ENCODE measurements at places on chromosomes 12 and 14.

DNA sequence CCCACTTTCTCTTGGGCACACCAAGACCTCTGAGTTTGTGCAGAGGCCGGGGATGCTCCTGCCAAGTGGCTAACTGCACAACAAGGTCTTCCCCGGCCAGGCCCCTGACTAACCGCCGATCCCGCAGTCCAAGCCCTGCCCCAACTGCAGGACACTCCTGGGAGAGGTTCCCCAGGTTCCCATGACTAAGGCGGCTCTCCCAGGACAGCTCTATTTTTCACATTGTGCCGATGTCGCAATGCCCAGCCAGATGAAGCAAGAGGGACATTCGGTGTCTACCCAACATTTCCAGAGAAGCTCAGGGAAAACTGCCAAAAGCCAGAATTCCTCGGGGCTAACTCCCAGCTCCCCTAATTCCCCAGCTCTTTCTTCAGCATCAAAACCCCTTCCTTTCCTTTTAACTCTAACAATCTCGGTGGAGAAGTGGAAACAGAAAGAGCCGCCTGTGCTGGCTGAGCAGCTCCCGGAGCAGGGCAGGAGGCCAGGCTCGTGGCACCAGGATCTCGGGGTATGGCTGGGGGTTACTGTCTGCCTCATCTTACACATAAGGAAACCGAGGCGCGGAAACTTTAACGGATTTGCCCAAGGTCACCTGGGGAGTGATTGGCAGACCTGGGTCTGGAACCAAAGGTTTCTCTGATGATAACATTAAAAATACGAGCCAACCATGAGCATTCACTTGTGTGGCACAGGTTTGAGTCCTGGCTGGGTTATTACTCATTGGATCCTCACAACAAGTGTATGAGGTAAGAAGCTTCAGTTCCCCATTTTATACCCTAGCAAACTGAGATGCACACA lies 318.2 kb downstream of the BCL11B start:
- no peak for DNase-seq

- no peak for DNase-seq
Measured at GRCh38 chr14:67734675-67735074, 33.0 kb downstream of the RDH12 start.

- DNase-seq, result no peak
Measured at GRCh38 chr12:122990961-122991622, 10.6 kb downstream of the ARL6IP4 start.

- DNase-seq, result no peak
Measured at GRCh38 chr12:103844305-103844704, 3.3 kb upstream of the NT5DC3 start.

GRCh38 chr12:57224973-57225679 lies 4.4 kb upstream of the SHMT2 start:
- no peak for DNase-seq

GRCh38 chr14:50808053-50808452 lies 22.9 kb downstream of the NIN start:
- DNase-seq, result no peak

- no peak for DNase-seq
Measured at GRCh38 chr14:70789361-70789760, 20.0 kb downstream of the MAP3K9 start.

- peak; percentile 66 for DNase-seq
Measured at GRCh38 chr12:57093415-57094207, 4.7 kb downstream of the NAB2 start.

GRCh38 chr12:49331380-49332222 lies 5.4 kb downstream of the C1QL4 start:
- no peak for DNase-seq

DNA sequence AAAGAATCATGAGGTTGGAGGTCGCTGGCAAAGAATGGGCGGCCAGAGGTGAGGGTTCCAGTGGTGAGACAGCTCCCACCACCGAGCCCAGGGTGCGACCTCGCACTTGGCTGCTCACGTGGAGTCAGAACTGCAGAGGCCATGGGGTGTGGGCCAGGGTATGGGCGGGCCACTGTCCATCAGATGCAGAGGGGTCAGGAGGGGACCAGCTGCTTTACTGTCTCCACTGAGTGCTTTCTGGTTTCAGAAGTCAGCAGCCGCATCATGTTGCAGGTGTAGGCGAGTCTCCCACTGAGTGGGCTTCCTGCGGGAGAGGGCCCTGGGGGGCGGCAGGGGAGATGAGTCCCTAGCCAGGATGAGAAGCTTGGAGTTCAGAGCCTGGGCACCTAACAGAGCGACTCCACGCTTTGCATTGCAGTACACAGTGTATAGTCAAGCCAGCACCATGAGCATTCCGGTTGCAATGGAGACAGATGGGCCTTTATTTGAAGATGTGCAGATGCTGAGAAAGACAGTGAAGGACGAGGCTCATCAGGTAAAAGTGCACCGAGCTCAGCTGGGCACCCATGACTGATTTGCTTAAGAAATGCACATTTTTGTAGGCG lies 46.9 kb upstream of the DYNC1H1 start:
- no peak for DNase-seq

GRCh38 chr12:3135522-3136461 lies 58.6 kb downstream of the TSPAN9 start:
- peak; percentile 9 for DNase-seq

DNA sequence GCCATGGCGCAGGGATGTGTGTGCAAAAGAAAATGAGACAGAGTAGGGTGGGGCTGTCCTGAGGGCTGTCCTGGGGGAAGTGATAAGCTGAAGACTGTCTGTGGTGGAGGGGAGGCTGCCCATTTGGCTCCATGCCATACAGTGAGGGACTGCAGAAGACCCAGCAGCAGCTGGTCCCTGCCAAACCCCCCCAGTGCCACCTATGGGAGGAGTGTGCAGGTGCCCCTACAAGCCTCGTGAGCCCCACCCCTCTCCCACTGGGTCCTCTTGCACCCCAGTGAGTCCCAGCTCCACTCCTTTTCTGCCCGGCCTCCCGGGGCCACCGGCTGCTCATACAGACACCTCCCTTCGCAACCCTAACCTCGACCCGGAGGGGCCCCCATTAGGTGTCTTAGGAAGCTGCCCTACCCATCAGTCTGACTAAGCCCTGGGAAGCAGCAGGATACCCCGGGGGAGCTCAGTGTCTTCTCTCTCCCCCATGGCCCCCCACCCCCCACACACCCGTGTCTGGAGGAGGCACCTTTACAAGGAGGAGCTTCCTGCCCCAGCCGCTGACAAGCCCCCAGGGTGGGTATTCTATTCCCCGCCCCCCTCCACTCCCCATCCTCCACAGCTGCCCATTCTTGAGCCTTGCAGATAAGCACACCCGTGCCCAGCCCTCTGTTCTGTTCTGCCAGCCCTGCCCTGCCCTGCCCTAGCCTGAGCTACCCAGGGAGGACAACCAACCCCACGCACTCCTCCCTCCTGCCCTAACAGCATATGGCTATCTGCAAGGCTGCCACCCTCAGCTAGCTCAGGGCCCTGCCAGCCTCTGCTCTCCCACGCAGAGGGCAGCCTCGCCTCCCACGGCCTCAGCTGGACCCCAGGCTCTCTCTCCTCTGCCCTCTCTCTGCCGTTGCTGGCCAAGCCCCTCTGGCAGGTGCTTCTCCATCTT lies 41.9 kb downstream of the SLC6A12 start:
- DNase-seq, result no peak

GRCh38 chr12:6376870-6377666 lies 1.7 kb upstream of the SCNN1A start:
- DNase-seq, result no peak

DNA sequence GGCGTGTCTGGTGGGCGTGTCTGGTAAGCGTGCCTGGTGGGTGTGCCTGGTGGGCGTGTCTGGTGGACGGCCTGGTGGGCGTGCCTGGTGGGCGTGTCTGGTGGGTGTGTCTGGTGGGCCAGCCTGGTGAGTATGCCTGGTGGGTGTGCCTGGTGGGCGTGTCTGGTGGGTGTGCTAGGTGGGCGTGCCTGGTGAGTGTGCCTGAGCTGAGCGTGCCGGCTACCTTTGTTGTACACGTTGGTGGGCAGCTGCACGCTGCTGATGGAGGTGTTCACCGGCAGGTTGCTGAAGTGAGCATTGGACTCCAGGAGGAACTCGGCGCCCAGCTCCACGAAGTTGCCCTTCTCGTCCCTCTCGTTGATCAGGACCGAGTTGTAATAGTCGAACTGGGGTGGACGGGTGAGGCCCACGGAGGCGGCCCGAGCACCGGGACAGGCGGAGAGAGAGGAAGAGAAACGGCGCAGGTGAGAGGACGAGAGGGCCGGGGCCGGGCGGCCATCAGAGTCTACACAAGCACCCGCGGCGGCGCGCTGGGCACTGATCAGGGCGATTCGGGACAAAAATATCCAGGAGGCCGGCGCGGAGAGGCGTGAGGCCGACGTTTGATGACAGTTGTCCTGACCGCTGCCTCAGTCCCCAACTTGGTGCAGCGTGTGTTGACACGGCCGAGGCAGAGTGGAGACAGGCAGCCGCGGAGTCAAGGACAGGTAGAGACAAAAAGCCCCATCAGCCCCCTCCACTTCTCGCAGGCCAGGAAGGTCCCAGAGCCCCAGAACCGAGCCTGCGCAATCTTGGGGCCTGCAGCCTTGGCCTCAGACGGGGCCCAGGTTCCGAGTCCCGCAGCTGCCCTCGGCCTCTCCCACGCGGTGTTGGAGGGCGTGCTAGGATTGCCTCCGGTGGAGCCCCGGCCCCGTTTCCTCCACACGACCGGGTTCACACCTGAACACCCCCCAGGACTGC lies 10.5 kb downstream of the CACNA2D4 start:
- peak; percentile 17 for DNase-seq

DNA sequence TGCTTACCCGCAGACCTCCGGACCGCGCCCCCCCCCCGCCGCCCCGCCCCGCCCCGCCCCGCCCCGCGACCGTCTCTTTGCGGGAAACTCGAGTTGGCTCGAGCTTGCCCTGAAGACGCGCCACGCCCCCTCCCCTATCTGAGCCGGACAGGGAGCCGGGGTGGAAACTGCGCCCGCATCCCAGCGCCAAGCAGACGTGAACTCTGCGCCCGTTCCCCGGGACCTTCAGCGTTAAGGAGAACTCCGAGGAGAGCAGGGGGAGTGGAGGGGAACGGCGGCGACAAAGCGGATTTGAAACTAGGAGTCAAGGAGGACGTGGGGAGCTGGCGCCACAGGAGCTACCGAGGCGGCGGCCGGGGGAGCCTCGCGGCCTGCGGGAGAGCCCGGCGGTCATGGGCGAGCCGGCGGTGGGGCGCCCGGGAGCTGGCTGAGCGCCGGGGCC lies at the start of gene KCNK13:
Gene KCNK13, plus strand, starts transcription at position 310 of the 442 bp plus-strand sequence. CDS start 212 bp downstream, outside the sequence.
- DNase-seq, result no peak

DNA sequence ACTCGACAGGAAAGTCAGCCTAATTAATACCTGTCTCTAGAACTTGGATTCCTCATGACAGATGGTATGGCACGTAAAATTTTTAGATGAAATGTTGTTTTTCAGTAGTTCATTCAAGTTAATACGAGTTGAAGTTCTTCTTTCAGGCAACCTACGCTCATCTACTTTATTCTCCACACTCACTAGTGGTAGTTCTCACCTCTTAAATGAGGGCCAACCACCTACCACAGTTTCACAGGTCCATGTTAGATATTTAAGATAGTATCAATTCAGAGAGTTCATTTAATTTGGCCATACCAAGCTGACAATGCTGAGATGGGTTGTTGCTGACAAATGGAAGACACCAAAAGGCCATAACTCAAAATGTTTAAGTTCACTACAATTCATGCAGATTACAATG lies 50.6 kb downstream of the NIN start:
- DNase-seq, result no peak

- no peak for DNase-seq
Measured at GRCh38 chr14:77979171-77979570, 179.3 kb downstream of the ADCK1 start.

DNA sequence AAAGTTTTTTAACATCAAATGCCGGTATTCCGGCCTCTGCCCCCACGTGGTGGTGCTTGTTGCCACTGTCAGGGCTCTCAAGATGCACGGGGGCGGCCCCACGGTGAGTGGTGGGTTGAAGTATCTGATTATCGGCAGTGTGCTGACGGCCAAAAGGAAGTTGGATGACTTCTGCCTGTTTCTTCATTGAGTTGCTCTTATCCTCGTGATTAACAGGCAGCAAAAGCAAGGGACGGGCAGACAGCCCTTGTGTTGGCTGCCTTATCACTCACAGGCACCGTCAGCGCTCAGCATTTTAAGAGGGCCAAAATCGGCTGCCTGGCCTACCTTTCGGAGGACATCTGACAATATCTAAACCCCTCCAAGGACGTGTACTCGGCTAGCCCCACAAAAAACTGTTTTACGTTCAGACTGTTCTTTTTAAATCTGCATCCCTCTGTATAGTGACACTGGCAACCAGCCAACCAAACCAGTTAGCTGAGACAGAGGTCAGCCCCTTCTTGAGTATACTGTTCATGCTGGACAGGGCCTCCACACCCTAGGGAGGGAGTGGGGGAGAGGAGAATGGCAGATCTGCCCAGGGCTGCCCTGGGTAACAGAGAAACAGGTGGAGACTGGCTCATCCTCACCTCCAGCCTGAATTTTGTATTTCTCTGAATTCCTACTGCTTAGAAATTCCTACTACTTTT lies 22.9 kb upstream of the AKAP5 start:
- no peak for DNase-seq

GRCh38 chr12:103928682-103929045 lies 1.5 kb upstream of the HSP90B1 start:
- no peak for DNase-seq

DNA sequence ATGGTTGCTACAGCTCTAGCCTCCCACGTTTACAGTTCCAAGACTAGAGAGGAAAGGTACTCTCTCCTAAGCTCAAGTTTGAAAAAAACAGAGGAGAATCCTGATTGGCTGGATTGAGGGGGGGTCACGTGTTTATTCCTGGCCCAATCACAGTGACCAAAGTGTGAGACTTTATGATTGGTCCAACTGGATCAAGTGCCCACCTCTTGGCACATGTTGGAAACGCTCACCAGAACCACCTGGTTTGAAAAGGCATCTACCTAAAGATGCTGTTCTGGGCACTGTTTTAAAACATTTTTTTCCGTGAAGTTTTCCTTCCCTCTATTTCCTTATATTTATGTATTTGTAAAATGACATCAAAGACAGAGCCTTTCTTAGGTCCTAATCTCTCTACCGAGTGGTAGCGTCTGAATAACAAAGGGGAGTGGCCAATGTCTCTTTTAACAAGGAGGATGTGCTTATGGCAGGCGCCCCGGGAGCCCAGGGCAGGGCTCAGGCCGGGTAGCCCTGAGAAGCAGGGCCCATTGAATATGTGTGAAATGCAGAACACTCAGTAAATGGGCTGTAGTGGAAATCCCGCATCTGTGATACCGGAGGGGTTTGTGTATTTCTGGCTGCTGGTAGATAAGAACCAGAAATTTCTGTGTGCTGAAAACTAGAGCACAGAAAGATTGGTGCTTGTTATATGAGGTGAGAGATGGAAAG lies 146.2 kb downstream of the ATP23 start:
- no peak for DNase-seq

DNA sequence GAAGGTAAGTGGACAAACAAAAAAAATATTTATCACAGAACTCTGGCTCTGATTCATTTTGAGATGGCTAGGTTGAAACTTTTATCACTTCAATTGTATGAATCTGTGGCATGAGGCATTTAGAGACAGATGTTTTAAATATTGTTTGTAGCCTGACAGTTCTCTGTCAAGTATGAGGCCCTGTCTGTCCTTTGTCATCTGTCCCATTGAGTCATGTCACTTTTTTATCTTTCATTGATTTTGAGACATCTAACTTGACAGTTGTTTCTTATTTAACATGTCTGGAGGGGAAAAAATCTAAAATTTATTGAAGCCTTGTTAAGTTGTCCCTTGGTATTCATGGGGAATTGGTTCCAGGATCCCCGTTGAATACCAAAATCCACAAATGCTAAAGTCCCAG lies 829.5 kb downstream of the FSCB start:
- DNase-seq, result no peak

Measured in activated CD4-positive, alpha-beta T cell treated with anti-CD3 and anti-CD28 coated beads for 24 hours (primary cell).